ENCODE measurements at places on chromosomes 7 and 10.
A peak's percentile ranks its signal among the peaks of the same experiment; 100 is the strongest.

DNA sequence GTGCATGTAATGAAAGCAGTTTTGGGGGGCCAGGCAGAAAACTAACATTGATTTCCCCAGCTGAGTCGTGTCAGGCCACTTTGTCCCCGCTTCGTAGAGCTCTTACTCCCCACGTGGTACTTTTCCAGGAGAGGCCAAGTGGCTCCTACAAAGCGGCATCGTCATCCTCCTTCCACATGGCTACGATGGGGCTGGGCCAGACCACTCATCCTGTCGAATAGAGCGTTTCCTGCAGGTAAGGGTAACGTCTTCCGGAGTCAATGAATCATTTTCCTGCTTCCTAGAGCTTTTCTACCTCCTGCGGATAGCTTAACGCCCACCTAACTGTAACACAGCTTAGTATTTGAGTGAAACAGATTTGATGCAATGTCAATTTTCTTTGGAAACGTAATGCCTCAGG is 21.7 kb upstream of the SEC61A2 start:
- DNase-seq = no peak

- DNase-seq = no peak
Measured at GRCh38 chr7:41574377-41574776, 128.5 kb downstream of the INHBA start.

DNA sequence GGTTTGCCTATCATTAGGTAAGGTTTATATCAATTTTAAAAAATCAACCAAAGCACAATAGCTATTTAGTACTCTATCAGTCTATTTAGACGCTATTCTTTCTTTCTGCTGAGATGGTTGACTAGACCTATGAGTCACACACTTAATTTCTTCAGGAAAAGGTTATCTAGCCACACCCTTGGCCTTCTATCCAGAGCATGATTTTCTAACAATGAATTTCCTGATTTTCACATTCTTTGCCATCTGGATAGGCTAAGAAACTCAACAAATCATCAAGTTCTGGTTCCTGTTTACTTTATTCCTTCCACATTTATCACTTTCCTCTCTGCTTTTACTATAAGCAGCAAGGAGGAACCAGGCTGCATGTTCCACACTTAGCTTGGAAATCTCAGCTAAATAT is 8.1 kb downstream of the PRPS1L1 start:
- DNase-seq = no peak

DNA sequence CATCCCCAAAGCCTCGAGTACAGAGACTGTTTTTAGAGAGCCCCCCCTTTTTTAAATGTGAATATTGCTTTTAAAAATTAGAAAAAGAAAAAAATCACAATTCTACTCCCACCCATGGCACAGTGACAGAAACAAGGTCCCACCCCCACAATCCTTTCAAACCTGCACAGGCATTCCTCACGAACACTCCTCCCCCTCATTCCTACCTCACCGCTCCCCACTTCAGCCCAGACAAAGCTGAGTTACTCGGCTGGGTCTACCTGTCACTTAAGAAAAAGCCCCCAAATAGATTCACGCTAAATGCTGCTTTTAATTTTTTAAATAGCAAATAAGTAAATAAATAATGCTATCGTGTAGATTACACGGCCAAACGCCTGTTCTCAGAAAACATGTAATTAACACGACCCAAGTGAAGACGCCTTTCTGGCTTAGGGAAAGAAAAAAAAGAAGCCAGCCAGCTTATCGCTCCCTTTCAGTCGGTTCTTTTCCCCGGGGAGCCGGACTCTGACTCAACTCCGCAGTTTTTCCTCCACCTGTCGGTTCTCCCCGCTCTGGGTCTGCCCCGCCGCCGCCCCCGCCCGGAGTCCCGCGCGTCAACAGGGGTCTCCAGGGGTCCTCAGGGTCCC is 739 bp downstream of the MPP7 start:
- DNase-seq = no peak

DNA sequence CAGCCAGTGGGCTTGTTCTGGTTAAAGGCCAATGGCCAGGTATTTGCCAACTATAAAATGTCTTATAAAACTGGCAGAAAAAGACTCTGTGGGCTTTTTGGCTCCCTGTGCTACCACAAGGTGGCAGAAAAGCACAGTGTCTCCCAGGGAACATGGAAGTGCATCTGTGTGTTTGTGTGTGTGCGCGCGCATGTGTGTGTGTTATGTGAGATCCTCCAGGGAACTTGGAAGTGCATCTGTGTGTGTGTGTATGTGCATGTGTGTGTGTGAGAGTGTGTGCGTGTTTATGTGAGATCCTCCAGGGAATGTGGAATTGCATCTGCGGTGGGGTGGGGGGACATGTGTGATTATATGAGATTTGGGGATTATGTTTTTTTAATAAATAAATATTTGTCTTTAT is 30.2 kb upstream of the ABI1 start:
- DNase-seq = peak; percentile 40

- no peak for DNase-seq
Measured at GRCh38 chr7:101959829-101960228, 142.4 kb downstream of the CUX1 start.

GRCh38 chr7:155590215-155591018 is 44.1 kb upstream of the CNPY1 start:
- no peak for DNase-seq

- DNase-seq = no peak
Measured at GRCh38 chr7:123208793-123209192, 9.0 kb upstream of the SLC13A1 start.

DNA sequence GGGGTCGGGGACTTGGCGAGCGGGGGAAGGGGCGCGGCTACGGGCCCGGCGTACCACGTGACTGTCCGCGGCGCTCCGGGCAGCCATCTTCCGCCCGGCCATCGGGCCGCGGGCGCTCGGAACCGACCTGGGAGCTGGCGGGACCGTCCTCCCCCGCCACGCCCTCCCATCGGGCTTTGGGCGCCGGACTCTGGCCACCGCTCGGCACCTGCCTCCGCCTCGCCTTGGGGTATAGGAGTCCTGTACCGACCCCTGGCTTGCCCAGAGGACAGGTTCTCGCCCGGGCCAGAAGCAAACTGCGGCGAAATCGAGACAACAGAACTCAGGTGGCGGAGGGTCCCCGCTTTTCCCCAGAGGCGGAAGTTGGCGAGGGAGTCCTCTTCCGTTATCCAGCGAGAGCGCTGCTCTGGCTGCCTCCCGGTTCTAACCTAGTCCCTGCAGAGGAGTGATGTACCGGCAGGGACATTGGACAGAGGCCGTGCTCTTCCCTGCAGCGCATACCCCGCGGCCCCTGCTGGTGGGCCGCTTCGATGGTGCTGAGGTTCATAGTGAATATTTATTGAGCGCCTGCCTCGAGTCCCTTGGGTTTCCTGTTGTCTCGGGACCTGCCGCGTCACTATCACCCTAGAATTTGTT is 1.2 kb upstream of the SGMS1 start:
- no peak for DNase-seq

DNA sequence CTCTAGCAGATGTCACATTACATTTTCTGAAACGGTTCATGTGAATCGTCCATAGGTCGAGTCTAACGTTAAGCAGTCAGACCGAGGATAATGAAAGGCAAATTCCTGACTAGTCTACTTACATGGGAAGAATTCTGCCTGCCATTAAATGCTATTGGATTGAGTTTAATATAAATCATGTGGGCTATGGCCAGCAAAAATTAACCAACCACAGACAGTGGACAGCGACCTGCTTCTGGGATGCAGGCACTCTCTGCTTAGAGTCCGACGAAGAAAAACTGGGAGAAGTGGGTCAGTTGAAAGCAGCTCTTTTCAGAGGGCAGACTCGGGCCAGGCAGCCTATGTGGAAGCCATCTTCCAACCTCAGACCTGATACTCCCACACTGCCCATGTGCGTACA is 16.6 kb downstream of the PIP4K2A start:
- DNase-seq = no peak

DNA sequence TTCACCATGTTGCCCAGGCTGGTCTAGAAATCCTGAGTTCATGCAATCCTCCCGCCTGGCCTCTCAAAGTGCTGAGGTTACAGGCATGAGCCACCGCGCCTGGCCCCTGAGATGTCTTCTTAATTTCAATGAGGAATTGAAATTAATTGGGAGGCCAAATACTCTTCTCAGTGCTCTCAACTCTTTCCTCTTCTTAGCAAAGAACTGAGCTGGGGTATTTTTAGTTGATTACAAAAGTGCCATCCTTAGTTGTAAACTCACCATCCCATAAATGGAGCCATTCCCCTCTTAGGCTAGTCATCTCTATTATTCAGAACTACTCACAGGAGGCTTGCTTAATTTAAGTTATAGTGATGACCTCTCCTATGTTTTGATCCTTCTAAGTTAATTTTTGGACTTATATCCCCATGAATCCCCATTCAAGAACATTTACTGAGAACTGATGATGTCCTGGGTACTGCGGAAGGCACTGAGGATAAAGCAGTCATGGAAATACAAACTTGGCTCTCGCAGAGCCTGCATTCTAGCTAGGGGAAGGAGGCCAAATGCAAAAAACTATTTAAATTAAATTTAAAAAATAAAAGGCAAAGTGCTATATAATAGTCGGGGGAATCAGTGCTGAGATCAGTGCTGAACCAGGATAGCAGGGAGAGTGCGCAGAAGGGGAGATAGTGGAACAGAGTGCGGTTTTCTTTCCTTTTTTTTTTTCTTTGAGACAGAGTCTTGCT is 145.3 kb downstream of the SFMBT2 start:
- no peak for DNase-seq

GRCh38 chr7:92330835-92331438 is 85.2 kb downstream of the ANKIB1 start:
- DNase-seq = no peak

- no peak for DNase-seq
Measured at GRCh38 chr10:43846187-43846680, 197.6 kb upstream of the ZNF32 start.

- DNase-seq = no peak
Measured at GRCh38 chr7:21923658-21924057, 22.0 kb downstream of the CDCA7L start.

- DNase-seq = peak; percentile 42
Measured at GRCh38 chr10:30784897-30785605, 155.5 kb upstream of the LYZL2 start.

DNA sequence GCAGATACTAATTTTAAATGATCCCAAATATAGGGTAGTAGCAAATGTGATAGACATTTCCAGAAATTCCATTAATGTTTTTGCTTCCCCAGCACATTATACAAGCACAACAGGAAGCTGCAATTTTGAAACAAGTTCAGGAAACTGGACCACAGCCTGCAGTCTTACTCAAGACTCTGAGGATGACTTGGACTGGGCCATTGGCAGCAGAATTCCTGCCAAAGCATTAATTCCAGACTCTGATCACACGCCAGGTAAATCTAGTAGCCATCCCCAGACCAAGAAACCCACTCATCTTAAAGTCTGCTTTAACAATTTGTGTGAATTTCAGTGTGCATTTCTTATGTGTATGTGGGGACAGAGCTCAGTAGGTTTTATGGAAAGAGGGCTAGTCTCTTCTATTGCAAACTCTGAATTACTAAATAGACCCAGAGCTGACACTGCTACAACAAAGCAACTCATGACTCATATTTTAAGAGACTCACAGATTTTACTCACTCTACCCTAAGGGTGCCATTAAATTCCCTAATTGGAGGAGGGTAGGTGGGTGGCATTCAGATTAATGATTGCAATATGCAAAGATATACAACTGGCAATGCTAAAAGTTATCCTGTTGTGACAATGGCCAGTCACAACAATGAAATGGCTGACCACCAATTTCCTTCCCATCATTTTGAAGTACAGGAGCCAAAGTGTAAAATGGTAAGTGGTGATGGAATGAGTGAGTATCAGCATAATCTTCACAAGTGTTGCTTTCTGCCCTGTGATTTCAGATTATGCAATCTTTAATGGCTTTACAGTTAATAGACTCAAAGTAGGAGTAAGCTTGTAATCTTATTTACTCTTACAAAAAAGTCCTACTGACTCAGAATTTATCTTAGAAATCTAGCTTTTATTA is 317.6 kb upstream of the PLXDC2 start:
- no peak for DNase-seq

- no peak for DNase-seq
Measured at GRCh38 chr10:118543714-118544400, 51.6 kb downstream of the PRLHR start.

GRCh38 chr10:297567-297966 is 162.3 kb downstream of the ZMYND11 start:
- no peak for DNase-seq

- no peak for DNase-seq
Measured at GRCh38 chr7:46201961-46202360, 280.9 kb upstream of the IGFBP3 start.

DNA sequence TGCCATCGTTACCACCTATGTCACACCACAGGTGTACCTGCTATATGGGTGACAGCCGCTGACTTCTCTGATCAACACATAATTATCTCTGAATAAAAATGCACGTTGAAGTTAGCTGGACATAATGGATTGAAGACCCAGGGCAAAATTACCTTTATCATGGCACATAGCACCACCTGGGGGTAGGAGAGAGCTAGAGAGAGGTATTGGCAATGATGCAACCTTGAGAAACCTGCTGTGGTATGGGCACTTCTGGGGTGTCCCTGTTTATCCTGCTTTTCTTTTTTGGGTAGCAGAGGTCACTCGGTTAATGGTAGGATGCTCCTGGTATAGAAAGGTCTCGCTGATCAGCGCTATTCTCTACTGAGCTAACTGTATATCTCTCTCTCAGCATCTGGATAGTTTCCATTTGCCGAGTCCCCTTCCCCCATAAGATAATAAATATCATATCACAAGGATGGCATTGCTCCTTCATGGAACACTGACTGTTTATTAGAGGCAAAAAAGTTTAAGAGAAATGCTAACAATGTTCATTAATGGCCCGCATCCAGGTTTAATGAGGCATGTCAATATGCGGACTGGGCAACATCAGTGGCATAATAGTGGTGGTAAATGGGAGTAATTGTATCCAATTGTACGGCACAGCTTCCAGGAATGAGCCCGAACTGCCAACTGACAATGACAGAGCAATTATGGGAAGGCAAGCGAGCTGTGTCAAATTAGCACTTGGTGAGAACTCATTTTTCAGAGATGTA is 323.1 kb downstream of the TFEC start:
- no peak for DNase-seq

GRCh38 chr10:123464430-123465323 is 201.5 kb upstream of the GPR26 start:
- no peak for DNase-seq

DNA sequence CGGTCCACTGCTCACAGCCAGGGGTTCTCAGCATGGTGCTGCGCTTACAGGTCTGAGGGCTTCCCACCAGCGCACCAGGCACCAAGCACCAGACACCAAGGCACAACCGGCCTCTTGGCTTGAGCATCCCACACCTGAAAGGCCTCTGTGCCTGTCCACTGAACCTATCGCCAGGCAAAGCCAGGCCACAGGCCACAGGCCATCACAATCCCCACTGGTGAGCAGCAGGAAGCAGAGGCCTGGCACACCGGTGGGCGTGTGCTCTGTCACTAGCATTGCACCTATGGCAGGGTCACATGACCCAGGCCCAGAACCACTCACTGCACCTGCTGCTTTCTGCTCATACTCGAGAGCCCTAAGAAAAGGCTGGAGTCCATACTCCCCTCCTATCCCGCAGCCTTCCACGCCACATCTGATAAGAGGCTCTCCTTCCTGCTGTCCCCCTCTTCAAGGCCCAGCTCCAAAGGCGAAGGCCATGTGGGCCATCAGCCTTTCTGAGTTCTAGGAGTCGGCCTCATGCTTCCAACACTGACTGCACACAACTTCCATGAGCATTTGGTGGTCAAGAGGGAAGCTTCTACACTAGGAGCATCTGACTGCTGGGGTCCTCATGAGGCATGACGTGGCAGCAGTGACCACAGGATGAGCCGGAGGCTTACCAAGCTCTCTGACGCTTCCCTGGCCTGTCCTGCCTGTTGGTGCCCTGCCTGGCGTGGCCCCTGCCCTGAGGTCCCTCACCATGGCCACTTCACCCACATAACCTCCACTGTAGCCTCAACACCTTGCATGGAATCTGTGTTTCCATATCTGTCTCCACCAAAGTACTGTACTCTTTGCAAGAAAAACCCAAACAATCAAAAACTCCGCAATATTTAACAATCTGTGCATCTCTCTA is 166.3 kb downstream of the TNS3 start:
- DNase-seq = peak; percentile 28
